Epithelial cell of esophagus (primary cell): ENCODE measurements at places on chromosomes 6 and 20.

DNA sequence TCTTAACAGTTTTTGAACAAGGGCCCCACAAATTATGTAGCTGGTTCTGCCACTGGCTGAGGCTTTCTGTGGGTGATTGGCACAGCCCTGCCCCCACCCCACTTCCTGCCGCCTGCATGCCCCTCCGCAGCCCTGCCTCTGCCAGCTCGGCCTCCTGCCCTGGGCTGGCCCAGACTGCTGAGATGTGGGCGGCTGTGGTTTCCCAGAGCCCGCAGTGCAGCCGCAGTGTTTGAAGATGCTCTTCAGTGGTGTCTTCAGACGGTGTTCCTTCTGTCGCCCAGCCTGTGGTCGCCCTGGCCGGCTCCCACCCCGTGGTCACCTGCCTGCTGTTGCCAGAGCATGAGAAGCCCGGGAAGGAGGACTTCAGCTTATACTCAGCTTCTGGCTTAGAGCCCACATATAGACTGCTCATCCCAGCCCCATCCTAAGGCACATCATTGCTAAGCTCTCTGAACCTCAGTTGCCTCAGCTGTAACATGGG lies 154.3 kb downstream of the VEGFA start:
- DNase-seq, result no peak

- DNase-seq, result peak; percentile 73
Observed at GRCh38 chr6:154962753-154963152, 32.4 kb upstream of the TIAM2 start.

GRCh38 chr20:53608456-53609452 lies 15.1 kb upstream of the ZNF217 start:
- peak; percentile 69 for DNase-seq

GRCh38 chr6:44052419-44053023 lies 74.7 kb downstream of the MRPL14 start:
- DNase-seq, result no peak

- no peak for DNase-seq
Observed at GRCh38 chr20:58393299-58393698, 4.3 kb downstream of the VAPB start.

GRCh38 chr6:26477426-26477825 lies 19.7 kb downstream of the BTN2A1 start:
- DNase-seq, result no peak

- DNase-seq, result no peak
Observed at GRCh38 chr6:901696-902460, 208.9 kb upstream of the EXOC2 start.

DNA sequence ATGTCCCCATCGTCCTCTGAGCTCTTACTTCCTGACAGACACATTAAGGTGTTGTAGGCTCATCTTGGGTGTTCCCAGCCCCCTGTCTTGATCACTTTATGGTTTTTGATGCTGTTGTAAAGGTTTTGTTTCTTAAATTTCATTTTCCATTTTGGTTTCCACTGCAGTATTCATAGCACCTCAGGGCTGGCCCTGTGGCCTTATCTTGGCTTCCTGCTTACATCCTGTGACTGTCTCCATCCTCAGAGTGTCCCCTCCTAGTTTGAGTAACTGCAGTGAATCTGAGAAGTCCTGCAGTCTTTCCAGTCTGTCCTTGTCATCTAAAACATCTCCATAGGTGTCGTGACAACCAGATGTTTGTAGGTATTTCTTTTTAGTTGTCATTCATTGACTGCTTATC lies 50.9 kb downstream of the JARID2 start:
- no peak for DNase-seq

DNA sequence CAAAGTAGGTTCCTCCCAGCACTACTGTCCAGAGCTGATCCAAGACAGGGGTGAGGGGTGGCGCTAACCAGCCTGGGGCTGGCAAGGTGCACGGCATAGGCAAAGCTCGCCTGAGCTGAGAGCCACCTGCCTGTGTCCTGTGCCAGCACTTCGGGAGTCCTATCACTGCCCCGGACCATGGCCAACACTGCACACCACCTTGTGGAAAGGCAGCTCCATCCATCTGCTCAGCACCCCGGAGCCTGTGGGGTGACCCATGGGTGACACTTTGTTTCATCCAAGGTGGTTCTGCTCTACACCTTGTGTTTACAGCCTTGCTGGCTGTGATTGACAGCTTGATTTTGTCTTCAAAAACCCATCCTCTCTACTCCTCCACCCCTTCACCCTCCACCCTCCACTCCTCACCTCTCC lies 32.9 kb upstream of the GATA5 start:
- DNase-seq, result no peak

GRCh38 chr6:110328259-110328658 lies 29.9 kb downstream of the METTL24 start:
- DNase-seq, result no peak

GRCh38 chr6:42315259-42315990 lies 97.8 kb upstream of the MRPS10 start:
- no peak for DNase-seq

GRCh38 chr6:52297433-52297832 lies 12.9 kb upstream of the MCM3 start:
- no peak for DNase-seq

- peak; percentile 91 for DNase-seq
Observed at GRCh38 chr6:149129371-149130077, 188.0 kb upstream of the TAB2 start.

DNA sequence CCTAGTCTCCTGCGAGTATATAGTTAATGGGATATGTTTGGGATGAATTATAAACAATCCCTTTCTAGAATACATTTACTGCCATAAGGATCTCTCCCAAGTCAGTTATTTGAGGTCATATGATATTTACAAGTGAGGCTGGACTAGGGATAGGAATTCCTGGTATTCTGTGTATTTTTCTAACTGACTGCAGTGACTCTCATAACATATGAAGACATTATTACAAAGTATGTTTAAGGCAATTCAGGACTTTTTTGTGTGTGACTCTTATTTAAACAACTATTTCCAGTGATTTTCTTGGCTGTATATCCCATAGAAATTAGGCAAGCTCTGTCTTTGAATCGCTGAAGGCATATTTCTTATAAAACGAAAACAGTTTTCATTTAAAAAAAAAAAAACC lies 18.4 kb upstream of the TNFAIP3 start:
- DNase-seq, result no peak

DNA sequence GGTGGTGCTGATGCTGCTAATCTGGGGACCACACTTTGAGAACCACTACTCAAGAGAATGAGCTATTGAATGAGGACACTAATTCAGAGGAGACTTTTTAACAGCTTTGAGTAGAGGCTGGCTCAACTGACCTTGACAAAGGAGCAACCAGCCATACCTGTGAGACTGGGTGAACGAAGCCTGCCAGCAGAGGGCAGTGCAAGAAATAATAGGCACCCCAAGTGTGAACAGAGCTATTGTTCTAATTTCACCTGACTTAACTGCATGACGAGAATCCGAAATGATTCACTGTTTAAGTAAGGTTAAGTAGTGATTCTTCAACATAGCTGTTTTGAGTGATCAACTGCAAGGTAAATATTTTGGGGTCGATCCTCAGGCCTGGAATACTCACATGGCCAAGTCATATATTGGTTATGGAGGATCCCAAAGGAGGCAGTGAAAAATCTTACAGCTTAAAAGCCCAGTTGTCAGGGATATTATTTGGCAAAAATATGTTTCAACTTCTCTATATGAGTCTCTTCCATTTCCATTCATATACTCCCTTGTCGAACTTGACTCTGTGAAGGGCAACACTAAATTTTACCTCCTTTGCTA lies 550.5 kb upstream of the MARCKS start:
- peak; percentile 74 for DNase-seq

GRCh38 chr6:125791151-125791819 lies 525 bp downstream of the NCOA7 start:
- peak; percentile 68 for DNase-seq

- DNase-seq, result no peak
Observed at GRCh38 chr6:43120101-43120763, 44.1 kb downstream of the PTK7 start.

DNA sequence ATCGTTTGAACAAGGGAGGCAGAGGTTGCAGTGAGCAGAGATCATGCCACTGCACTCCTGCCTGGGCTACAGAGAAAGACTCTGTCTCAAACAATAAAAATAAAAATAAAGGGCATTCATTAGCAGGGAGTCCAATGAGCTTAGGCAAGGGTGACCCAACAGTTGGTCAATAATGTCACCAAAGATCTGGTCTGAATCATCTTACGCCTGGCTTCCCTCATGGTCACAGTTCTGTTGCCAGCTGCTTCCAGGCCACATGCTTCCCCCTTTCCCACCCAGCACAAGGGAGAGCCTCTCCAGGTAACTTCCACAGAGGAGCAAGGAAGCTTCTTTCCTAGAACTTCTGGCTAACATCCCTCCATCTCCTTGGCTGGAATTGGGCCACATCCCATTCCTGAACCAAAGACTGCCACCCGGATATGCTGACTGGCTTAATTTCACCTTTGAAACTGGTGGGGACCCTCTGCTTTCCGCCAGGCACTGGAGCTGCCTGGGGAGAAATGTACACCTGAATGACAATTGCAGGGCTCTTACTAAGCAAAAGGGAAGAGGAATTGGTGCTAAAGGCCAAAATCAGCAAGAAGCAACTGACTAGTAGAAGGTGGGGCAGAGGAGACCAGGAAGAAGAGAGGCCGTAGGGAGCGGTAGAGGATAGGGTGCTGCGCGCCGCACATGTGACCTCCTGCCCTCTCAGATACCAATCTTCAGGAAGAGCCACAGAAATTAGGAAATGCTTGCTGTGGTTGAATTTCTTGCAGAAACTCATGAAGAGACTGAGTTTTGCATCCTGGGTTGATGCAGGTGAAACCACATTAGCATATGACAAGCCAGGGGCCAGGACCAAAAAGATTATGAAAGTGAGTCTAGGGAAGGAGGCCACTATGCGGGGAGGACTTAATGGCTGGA lies 8.3 kb upstream of the SCML4 start:
- DNase-seq, result no peak

DNA sequence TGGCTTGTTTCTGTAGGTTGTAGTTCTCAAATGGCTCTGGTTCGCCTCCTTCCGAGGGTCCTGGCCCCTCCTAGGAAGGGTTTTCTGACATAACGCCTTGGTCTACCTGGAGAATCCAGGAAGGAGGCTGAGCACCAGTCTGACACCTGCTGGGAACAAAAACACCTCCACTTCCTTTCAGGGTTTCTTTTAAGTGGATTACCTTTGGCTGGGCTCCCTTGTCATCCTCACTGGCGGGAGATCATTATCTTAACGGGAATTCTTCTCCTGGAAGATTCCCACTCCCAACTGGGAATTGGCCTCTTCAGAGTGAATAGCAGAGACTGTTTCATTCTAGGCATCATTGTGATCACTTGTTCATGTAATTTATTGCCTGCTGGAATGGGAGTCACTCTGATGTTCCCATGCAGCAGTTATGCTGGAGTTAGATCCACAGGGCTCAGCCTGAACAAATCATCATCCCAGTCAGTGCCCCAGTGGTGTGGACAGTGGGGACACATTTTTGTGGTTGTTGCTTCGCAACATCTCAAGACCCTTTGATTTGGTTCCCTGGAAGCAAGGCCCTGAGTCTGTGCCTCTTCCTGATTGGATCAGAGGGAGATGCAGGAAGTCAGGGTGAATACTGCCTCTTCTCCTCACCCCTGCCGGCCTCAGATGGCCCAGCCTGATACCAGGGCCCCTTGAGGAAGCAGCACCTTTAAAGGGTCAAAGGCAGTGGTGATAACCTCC lies 49.1 kb downstream of the LYRM2 start:
- no peak for DNase-seq

GRCh38 chr6:5055118-5055517 lies 30.0 kb upstream of the PPP1R3G start:
- no peak for DNase-seq

- DNase-seq, result no peak
Observed at GRCh38 chr6:17193106-17193775, 87.9 kb upstream of the RBM24 start.

- no peak for DNase-seq
Observed at GRCh38 chr6:133894795-133895358, 6.0 kb downstream of the TCF21 start.

- no peak for DNase-seq
Observed at GRCh38 chr20:20375862-20376261, 8.0 kb downstream of the INSM1 start.

DNA sequence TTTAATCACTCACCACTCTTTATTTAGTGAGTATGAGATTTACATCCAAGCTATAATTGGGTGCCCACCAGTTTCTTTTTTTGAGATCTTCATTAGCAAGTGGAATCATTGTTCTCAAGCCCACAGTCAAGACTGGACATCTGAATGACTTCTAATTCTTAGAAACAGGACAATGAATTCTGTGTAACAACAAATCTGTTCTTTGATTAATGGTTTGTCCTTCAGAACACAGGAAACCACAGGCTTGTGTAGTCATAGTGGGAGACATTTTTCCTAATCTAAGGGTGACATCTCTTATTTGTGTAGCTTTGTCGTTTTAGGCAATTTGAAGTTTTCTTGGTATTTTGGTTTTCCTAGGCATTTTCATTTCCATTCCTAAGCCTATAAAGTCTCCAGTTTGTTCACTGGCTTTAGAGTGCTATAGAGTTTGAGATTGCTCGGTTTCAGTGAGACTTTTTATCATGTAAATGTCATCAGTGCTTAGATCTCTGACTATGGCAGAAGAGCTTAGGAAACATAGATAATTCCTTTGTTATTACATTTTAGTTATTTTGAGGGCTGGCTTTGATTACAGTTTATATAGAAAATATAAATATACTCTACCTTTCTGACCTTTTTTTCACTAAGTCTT lies 903.9 kb upstream of the MAP3K7 start:
- DNase-seq, result no peak

- DNase-seq, result no peak
Observed at GRCh38 chr6:36309203-36309602, 27.5 kb downstream of the BNIP5 start.

DNA sequence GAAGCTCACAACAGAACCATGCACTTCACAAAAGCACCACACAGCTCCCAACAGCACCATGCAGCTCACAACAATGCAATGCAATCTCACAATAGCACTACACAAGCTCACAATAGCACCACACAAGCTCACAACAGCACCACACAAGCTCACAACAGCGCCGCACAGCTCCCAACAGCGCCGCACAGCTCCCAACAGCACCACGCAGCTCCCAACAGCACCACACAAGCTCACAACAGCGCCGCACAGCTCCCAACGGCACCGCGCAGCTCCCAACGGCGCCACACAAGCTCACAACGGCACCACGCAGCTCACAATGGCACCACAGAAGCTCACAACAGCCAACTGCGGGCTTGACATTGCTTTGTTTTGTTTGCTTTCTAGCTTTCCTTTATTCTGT lies 198.1 kb downstream of the DLL1 start:
- DNase-seq, result no peak

DNA sequence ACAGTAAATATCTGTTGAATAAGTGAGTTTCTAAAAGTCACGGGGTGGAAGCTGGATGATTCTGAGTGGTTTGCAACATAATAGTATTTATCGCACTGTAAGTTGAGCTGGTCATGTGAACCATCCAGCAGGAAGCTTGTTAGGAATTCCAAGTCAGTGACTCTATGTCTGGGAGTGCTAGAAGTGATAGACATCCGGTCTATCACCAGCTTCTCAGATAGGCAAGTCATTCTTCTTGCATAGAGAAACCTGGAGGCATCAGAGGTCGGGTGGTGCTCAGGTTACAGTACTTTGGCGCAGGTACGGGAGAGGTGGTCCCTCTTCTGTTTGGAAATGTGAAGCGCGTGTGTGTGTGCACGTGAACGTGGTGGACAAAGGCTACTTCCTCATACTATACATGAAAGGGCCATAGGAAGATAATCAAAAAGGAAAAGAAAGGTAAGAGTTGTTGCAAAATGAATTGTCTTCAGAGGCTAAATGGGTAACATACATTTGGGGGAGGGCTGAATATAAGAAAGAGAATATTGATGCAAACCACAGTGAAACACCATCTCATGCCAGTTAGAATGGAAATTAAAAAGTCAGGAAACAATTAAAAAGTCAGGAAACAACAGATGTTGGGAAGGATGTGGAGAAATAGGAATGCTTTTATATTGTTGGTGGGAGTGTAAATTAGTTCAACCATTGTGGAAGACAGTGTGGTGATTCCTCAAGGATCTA lies 299.3 kb upstream of the ZFP64 start:
- DNase-seq, result peak; percentile 94
